ENCODE measurements at places on chromosomes 13 and 19.

- DNase-seq, result no peak
These were observed 365.4 kb downstream of the NDFIP2 start for GRCh38 chr13:79846386-79846785.

DNA sequence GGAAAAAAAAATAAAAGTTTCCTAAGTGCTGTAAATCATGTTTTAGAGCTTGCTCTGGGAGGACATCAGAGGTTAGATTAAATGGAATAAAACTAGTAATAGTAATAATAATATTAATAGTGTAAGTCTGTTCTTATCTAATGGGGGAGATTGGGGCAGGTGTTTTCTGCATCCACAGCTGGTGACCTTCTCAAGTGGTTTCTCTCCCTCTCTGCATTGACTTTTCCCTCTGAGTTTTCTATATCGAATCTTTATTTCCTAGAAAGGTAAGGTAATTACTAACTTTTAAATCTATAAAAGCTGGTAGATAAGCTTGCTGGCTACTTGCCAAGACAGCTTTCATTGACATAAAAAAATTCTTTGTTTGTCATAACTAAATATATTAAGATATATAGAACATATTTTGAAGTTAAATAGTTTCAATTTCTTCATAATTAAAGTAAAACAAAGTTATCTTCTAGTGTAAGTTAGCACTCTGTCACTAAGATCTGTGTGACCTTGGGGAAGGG lies 49.6 kb upstream of the DIAPH3 start:
- no peak for DNase-seq

GRCh38 chr19:49425922-49426592 lies 869 bp downstream of the GFY start:
- DNase-seq, result no peak

- no peak for DNase-seq
These were observed 54.8 kb downstream of the ZNF627 start for GRCh38 chr19:11652056-11652455.

- no peak for DNase-seq
These were observed 12.1 kb upstream of the FCGBP start for GRCh38 chr19:39946532-39946931.

GRCh38 chr13:100808330-100809128 lies 133.9 kb upstream of the TMTC4 start:
- DNase-seq, result no peak

DNA sequence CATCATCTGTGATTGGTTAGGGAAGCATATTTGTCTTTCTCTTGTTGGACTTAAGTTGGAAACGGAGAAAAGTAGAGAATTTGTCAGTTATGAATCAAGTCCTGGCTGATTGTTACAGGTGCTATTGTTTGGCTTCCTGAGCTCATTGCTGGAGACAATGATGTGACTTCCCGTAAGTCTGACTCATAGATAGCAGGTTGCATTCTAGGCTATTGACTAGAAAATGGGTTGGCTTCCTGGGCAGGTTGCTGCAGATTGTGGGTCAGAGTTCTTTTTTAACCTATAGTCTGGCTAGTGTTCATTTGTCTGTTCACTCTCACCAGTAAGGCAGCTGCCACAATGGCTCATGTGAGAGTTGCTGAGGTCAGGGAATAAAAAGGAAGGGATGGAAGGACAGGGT lies 101.5 kb downstream of the CCNA1 start:
- DNase-seq, result no peak

DNA sequence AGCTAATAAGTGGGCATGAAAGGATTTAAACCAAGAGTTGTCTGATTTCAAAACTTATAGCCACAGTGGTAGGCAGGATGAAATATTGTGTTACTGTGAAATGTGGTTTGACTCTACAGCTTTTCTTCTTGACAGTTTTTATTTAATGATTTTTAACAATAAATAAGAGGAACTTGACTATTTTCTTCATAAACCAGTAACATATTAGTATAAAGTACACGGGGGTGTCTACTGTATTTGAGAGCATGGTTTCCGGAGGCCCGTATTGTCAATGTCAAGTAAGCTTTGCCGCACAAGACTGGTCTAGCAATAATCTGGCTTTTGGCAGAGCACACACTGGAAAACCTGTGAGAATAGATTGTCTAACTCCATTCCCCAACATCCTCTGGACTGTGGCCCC lies 894.5 kb downstream of the PCDH9 start:
- DNase-seq, result no peak

GRCh38 chr13:36950330-36950729 lies 30.3 kb upstream of the SMAD9 start:
- DNase-seq, result no peak

DNA sequence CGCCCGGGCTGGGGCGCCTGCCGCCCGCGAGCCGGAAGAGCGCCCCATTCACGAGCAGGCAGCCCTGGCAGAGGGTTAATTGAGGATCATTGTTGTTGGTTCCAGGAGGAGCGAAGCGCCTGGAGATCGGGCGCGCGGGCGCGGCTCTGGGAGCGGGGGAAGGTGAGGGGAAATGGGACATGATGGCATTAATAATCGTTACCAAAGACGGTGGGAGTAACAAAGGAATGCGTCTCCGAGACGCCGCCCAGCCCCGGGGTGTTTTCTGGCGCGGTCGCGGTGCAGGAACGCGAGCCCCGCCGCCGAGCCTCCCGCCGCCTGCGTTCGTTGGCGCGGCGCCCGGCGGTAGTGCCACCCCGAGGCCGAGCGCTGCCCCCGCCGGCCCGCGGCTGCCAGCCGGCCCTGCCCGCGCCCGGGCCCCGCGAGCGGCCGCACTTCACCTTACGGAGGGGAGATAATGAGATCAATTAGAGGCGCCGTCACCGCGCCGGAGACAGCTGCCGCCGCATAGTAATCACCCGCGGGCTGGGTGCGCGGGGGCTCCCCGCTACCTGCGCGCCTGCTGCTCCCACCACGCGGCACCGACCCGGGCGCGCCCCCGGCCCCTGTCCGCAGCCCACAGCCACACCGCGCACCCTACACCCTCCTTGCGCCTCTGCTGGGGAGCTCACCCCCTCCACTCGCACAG lies 2.8 kb downstream of the ZNF536 start:
- DNase-seq, result no peak

- DNase-seq, result no peak
These were observed 10.0 kb downstream of the CEACAM16 start for GRCh38 chr19:44708940-44709339.

Measured in uterus (tissue), 4 donors.